NK-92 treated with Interleukin-12 subunit alpha and Interleukin-12 subunit beta, amount 100 ng/mL, for 24 hours (cell line): ENCODE measurements at places on chromosomes 7 and 10.

DNA sequence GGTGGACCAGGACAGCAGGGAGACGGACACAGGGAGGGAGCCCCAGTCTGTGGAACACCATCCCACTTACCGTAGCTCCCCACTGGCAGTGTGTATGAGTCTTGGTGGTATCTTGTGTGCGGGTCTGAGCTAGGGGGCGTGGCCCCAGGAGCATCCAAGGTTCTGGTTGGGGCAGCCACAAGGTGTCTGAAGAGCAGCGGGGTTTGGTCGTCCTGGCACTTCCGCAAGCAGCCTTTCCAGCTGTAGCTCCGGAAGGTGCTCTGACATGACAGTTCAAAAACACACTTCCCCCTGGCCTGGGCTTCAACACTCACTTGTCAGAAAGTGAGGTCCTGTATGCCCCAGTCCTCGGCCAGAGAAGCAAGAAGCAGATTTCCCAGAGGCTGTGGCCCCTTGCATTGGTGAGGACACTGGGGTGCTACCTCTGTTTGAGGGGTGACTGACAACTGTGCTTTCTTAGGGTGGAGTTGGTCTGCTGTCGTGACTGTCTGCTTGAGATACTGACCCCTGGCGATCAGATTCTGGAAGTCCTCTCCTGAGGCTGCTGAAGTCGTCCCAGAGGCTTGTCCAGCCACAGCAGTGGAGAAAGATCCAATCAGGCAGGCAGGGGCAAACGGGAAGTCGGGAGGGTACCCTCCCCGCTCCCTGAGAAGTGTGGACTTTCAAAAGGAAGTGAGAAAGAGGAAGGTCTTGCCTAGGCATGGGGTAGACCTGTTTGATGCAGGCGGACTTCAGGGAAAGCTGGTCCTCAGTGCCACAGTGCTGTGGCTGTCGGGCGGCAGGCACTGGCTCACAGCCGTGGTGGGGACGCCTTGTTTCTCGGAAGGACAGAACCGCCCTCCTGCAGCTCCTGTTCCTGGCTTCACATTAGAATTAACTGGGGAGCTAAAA is 51.4 kb upstream of the PFKFB3 start:
- DNase-seq: no peak

GRCh38 chr10:77774940-77775391 is 137.4 kb upstream of the KCNMA1 start:
- no peak for DNase-seq

DNA sequence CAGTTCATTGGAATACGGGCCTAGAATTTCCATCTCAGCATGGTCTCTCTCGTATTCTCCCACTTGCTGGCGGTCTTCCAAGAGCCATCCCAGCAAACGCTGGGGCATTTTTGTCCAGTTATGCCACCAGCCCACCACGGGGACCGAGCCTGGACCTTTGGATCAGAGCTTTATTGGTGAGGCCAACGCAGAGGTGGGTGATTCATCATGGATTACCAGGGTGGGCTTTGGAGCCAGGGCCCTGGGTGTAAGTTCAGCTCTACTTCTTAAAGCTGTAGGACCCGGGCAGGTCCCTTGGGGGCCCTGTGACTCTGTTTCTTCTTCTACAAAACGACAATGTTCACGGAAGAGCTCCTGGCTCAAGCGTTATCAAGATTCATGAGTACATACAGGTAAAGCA is 22.7 kb upstream of the PITRM1 start:
- DNase-seq: no peak

- DNase-seq: no peak
These were observed 67.8 kb upstream of the NXPH1 start for GRCh38 chr7:8365499-8366110.

DNA sequence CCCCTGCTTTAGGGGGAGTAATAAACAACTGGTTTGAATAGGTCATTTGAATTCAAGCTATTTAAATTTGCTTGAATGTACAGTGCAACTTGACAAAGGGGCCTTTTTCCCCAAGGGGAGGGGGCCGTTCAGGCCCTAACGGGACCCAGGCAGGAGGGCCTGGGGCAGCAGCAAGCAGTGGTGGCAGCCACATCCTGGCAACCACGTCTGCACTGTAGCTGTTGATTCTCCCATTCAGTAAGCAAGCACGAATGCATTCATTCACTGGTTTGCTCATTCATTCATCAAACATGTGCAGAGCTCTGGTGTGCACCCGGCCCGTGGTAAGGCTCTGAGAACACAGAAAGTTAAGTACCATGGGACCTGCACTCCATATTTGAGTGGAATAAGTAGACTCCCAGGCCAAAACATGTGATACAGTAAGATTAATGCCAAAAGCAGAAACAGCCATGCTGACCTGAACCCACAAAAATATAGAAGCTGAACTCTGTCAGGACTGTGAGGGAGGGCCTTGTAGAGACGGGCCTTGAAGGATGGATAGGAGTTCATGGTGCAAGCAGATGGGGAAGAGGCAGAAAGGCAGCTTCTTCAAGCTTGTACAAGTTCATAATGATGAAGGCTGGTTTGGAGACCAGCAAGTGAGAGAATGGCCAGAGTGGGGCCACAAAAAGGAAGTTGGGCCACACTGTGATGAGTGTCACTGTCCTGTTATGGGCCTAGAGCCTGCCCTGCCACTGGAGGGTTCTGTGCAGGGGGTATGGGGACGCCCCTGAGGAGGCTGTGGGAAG is 29.3 kb upstream of the C10orf53 start:
- DNase-seq: no peak

DNA sequence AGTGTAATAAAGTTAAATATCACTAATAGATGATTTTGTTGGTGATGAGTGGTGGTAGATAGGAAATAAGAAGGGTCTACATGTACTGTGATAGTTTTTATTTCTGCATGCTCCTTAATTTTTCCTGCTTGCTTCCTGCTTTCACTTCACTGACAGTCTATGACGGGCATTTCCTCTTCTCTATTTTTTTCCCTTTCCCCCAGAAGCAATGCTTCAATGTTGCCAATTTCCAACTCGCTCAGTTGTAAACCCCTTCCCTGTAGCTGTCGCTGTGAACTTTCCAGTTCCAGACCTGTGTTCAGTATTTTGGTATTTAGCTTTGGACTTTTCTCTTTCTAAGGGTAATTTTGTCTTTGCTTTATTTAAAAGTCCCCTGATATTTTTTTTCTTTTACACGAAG is 123.5 kb upstream of the AGR3 start:
- no peak for DNase-seq

DNA sequence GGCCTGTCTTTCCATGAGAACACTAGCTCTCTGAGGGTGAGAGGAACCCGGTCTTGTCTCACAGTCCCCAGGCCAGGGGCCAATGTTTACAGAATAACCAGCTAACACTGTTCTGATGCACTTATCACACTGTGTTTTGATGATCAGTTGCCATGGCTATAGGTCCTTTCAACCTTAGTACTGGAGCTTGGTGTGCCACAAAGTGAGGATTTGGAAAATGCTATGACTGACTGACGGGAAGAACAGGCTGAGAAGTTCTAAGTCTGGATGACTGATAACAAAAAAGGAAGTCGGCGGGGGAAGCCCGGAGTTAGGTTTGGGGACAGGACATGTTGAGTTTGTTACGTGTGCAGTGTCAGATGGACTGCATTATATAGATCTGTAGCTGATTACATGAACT is 141.8 kb downstream of the CTTNBP2 start:
- DNase-seq: no peak

- no peak for DNase-seq
These were observed 260.2 kb upstream of the PRKCQ start for GRCh38 chr10:6840201-6840691.

- DNase-seq: no peak
These were observed 167.0 kb upstream of the CDK1 start for GRCh38 chr10:60611291-60611747.

DNA sequence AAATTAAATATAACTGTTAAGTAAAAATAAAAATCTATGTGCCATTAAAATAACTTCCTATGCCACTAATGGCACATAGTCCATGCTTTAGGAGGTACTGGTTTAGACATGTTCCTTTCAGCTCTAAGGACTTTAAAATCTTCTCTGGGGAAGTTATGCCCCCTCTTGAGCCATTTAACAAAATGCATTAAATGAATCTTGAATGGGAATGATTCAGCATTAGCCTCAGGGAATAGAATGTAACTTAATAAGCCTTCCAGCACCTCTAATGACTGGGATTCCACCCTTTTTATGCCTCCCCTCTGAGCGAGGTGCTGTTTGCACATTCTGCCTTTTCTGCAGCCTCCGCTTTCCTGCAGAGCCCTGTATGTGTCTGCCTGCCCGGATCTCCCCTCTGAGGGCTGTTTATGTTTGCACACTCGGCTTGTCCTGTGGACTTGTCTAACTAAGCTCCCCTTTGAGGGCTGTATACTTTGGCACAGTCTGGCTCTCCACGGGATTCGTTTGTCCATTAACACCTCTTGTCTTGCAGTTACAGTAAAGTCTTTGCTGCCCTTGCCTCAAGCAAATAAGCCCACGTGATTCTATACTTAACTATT is 108.4 kb upstream of the HPS1 start:
- DNase-seq: no peak

- DNase-seq: no peak
These were observed 9.5 kb downstream of the PTCD1 start for GRCh38 chr7:99428972-99429566.

DNA sequence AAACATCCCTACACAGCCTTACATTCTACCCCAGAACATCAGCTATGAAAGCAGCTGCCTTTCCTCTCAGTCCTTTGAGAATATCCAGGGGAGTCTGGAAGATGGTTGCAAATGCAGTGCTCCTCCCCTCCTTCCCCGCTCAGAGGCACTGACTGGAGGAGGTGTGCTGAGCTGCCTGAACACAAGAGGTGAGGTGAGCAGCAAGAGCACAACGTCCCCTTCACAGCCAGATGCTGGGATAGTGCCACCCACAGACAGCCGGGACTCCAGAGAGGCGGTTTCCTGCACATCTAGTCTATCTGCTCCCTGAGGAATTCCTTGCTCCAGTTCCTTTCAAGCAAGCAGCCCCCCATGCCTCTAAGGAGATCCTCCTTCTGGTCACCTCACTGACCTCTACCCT is 74.2 kb downstream of the EZH2 start:
- DNase-seq: no peak

DNA sequence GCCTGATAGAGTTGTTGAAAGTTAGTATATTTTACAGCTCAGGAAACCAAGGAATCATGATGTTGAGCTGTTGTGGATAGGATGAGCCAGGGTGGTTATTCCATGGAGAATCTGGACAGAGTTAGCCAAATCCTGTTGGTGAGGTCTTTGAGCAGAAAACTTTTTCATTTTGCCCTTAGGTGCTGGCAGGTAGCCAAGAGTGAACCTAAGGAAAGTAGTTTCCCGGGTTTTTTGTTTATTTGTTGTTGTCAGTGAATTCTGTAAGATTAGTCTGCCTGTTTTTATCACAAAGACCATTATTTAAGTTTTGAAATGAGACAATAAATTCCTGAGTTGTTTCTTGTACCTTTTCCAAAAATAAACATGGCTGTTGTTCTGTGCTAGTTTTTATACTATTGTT is 61.0 kb downstream of the GALNT11 start:
- DNase-seq: no peak

- DNase-seq: no peak
These were observed 352.4 kb downstream of the TCERG1L start for GRCh38 chr10:130958981-130959751.

- peak; percentile 9 for DNase-seq
These were observed 2.2 kb upstream of the IGFBP3 start for GRCh38 chr7:45923290-45923689.

DNA sequence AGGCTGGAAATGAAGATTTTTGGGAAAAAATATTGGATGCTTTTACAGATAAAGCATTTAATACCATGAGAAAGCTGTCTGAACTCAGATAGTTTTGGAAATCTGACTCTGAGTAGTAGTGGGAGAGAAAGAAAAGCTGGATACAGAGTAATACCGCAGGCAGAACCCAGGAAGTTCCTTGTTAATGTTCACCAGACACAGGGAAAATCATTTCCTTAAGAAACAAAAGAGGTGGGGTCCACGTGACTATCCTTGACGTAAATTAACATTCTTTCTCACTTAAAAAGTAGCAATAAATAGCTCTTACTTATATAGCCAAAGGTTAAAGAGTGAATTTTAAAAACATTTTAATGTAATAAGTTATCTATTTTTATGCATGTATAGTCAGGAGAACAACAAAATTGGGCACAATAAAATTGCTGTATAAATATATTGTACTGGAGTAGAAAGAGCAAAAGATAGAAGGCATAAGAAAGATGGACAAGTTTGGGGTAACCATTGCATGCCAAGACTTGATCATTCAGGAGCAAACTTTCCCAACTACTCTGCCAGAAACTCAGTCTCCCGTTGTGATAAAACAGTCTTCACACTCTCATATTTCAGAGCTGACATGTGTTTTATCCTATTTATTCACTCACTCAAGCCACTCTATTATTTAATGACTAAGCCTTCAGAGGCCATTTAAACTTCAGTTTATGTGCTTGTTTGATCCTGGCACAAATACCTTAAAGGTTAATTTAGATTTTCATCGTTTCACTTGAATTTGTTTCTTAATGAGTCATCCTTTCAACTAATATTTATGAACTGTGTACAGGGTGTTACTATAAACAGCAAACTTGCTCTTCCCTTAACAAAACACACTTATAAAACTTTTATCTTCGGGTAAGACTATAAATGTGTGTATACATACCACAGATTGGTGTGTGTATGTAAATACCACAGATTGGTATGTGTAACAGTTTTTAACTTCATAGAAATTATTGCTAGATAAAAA is 143.1 kb downstream of the GNAI1 start:
- no peak for DNase-seq

DNA sequence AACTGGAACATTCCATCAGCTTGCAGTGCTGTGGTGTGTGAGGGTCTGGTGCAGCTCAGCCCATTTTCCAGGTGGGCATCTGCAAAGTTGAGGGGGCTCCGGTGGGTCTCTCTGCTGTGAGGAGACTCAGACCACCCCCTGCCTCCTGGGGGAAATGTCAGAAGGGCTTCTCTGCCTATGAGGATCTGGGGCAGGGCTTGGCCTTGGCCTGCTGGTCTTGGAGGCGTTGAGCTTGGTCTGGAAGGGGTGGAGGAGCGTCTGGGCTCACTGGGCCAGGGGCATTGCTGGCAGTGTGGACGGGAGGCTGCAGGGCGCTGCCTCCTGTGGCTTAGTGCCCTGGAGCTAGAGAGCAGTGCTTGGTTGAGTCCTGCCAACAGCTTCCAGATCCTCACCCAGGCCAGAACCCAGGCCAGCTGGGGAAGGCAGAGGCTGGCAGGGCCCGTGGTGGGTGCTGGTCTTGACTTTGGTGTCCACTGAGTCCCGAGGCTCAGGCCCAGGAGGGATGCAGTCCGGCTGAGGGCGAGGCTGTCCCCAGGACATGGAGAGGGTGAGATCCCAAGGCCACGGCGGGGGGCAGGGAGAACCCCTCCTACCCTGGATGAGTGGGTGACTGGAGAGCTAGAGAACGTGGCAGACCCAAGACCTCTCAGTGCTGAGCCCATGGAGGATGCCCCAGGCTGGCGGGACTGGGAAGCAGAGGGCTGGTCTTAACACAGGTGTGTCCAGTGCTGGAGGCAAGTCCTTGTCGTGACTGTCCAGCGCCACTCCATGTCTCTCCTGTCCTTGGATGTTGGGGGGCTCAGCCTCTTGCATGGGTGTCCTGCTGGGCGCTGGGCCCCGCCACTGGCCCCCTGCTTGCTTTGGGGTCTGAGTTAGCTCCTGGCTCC is 2.8 kb downstream of the SPRN start:
- no peak for DNase-seq
